Activated gamma-delta T cell treated with anti-CD3 and anti-CD28 coated beads, Interleukin-2, amount 50 U/mL, for 16 hours (primary cell): ENCODE measurements at places on chromosomes 11 and 22.
A peak's percentile ranks its signal among the peaks of the same experiment; 100 is the strongest.

GRCh38 chr11:65083834-65084597 lies at the start of the genes CDCA5 and ZFPL1:
Gene CDCA5, minus strand, starts transcription at chr11:65084040. Its CDS starts 62 bp downstream, at chr11:65083978.
Gene ZFPL1, plus strand, starts transcription at chr11:65084222. Its CDS starts 477 bp downstream, at chr11:65084699.
- DNase-seq = peak; percentile 96

DNA sequence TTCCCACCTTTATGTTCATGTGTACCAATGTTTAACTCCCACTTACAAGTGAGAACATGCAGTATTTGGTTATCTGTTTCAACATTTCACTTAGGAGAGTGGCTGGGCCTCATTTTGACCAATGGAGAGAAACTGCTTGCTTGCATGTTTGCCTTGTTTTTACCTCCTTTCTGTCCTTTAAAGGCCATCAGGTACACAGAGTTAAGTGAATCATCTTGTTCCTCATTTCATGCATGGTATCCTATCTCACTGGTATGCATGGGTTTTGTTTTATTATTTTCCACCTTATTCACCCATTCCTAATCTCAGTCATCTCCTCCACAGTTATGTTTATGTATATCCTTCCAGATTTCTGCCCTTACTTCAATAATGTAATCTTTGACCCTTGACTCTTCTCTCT lies 101.0 kb downstream of the ELP4 start:
- DNase-seq = no peak

GRCh38 chr11:116166573-116167465 lies 606.0 kb downstream of the BUD13 start:
- no peak for DNase-seq

- no peak for DNase-seq
These were observed 680.5 kb upstream of the API5 start for GRCh38 chr11:42631220-42631843.

DNA sequence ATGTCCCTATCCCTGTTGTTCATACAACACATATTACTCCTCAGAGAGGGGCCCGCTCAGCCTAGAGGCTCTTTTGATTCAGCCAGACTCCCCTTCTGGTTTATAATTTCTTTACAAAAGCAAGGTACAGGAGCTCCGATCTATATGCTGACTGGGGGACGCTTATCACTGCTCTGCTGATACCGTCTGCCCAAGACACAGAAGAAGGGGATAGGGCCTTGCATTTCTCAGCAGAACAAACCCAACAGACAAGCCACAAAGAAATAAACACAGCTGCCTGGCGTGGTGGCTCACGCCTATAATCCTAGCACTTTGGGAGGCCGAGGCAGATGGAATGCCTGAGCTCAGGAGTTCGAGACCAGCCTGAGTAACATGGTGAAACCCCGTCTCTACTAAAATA lies 109.9 kb upstream of the AKIP1 start:
- no peak for DNase-seq

GRCh38 chr11:83195143-83195466 lies 1.6 kb downstream of the ANKRD42 start:
- DNase-seq = no peak

DNA sequence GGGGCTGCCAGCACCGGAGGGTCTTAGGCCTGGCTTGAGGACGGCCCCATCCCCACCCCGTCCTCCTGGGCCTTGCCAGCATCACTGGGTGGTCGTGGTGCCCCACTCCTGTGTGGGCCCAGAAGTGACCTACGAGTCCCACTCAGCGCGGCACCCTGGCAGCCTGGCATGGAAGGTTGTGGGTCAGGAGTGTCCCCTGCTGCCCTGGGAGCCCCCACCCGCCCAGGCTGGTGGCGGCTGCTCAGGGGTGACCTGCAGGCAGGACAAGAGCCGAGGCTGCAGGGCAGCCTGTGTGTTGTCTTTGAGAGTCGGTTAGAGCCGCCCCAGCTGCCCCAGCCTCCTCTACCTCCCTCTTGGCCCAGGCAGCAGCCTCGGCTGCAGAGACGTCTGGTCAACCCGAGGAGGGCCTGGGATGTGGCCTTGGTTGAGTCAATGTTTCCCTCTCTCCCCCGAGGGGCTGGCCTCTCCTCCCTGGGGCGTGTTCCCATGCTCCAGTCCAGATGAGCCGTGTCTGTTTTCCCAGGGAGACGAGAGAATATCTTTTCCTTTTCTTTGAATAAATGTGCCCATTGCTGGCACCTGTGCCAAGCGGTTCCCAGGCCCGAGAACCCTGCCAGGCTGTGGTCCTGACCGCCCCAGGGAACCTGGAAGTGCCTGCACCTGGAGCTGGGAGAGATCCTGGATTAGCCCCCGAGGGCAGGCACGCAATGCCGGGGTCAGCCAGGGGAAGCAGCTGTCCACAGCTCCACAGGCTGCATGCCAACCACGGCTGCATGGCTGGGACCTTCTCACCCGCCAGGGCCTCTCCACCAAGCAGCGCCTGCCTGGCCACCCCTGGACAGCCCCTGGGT lies 35.7 kb upstream of the MUC5AC start:
- DNase-seq = no peak

- no peak for DNase-seq
These were observed 1253.9 kb downstream of the BRD1 start for GRCh38 chr22:48573766-48574165.

DNA sequence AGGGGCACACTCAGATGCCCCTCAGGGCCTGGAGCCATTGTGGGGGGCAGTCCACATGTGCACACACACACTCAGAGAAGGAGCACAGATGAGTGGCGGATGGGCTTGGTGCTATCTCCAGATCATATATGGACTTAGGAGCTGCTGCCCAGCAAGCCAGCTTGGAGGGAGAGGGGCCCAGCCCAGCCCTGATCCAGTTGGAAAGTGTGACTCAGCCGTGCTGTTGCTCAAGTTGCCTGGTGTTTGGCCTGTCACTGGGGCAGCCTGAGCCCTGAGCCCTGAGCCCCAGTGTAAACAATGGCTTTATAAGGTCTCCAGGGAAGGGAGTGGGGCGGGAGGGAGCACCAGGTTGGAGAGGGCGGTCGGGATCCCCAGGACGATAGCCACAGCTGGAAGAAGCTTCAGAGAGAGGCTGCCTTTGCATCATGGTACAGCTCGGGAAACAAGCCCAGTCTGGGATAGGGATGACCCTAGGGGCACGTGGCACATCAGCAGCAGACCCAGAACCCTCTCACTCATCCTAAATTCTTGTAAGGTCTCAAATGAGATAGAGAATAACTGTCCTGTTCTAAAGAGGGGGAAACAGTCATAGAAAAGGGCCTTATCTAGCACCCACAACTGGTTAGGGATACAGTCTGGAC lies 4.8 kb downstream of the SELENOM start:
- no peak for DNase-seq

GRCh38 chr11:72456651-72457050 lies 22.3 kb upstream of the CLPB start:
- no peak for DNase-seq

DNA sequence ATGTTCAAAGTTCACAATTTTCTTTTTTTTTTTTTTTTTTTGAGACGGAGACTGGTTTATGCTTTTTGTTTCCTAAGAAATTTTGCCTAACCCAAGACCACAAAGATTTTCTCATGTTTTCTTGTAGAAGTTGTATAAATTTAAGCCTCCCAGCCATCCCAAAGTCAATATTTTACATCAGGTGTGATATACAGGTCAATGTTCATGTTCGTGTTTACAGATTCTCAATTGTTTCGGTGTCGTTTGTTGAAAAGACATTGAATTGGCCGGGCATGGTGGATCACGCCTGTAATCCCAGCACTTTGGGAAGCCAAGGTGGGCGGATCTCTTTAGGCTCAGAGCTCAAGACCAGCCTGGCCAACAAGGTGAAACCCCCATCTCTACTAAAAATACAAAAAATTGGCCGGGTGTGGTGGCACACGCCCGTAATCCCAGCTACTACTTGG lies 15.4 kb downstream of the FRMD8 start:
- DNase-seq = no peak

GRCh38 chr22:20783844-20784723 lies 10.2 kb downstream of the SERPIND1 start:
- DNase-seq = peak; percentile 14

DNA sequence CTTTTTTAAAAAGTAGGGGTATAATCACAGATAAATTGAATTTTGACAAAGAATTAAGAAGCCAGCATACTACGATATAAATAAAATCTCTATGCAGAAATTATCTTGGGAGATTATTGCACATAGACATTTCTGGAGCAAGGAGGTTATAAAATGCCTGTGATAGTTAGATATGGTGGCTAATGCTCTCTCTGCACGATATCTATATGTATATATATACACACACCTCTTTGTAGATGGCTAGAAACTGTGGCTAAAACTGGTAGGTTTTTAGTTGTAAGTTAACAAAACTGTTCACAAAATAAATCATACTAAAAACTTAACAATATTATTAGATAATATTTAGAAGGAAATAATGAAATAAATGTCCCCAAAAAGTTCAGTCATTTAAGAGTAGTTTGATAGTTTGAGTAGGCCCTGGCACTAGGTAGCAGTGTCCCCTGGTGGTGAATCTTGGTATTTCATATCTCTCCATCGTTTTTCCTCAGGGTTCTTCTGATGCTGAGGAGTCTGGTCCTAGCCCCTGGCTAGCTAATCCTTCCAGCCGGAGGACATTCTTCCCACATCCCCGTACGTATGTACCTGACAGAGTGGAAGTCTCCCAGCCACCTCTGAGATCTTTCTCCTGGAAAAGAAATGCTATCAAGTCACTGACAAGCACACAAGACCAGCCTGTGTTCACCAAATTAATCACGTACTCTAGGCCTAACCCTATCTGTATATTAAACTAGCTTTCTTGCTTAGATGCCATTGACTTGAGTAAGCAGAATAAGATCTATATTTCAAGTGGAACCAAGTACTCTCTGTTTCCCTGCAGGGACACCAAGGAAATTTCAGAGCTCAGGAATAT lies 32.2 kb downstream of the ART5 start:
- no peak for DNase-seq

DNA sequence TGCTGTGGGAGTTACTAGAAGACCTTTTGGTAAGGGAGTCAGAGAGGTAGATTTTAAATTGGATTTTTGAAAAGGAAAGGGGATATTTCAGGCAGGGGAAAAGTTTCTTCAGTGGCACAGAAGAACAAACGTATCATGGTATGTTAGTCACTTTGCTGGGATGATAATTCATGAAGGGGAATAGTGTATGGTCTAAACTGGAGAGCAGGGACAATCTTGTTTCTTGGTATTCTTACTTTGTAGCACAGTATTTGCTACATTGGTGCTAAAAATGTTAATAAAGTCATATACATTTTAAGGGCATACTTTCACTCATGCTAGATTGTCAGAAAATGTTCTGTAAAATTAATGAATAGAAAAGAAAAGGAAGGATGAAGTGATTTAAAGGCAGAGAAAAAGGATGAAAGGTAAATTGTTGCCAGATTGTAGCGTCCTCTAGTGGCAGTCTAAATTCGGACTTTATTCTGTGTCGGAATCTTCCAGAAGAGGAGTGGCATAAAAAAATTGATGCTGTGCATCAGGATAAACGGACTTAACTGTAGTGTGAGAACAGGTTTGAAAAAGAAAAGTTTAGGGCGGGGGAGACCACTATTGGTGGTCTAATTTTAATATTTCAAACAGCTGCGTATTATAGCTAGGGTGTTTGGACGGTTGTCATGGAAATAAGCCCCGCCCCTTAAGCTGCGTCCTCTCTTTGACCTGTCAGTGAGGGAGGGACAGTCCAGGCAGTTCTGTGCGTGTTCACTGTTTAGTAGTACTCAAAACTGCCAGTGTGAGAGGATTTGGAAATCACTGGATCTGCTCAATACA lies at the start of gene BCO2:
BCO2 (plus strand) TSS at position 724 of the 810 bp plus-strand sequence. CDS start 90 bp downstream, outside the sequence.
- no peak for DNase-seq

GRCh38 chr11:117668321-117668751 lies 128.7 kb downstream of the DSCAML1 start:
- no peak for DNase-seq

DNA sequence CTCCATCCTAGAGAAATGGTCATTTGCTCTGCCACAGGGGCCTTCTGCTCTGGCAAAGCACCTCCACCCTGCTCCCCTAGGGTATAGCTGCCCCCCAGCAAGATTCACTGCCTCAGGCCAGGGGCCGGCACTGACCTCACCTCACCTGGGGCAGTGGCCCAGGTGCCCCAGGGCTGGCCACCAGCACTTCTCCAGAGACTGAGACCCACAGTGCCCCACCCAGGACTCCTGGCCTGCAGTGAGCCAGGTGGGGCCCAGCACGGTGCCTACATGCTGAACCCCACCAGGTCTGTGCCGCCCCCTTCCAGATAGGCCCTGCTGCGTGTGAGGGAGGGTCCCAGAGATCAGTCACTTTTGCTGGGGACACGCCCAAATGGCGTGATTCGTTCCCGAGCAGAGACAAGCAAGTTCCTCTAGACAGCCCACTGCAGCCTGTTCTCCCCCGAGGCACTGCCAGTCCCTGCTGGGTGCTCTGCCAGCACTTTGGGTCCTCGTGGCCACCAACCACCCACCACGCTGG lies 10.8 kb downstream of the GNB1L start:
- DNase-seq = no peak

- DNase-seq = no peak
These were observed 121.1 kb upstream of the TMEM45B start for GRCh38 chr11:129694538-129694937.

DNA sequence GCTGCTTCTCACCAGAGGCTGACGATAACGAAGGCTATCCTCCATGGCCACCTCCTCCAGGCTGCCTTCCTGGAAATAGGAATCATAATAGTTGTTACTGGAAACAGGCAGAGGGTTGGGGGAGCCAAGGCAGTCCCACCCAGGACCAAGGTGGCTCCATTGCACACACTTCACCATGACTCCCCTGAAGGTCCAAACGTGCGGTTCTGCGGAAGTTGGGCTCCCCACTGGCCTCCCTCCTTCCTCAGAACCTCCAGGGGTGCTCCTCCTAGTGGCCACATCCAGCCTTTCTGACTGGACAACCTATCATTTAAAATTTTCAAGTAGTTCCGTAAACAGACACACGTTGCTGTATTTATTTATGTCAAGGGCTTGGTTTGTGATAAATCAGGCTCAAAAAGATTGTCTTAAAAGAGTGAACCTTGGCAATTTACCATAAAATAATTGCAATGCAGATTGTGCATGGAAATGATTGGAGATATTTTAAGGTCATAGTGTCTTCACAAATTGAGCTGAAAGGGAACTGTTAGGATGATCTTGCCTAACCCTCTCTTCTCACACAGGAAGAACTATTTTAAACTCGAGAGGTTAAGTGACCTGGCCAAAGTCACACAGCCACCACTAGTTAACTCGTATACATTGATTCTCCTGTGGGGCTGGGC lies 1.4 kb upstream of the TCN2 start:
- peak; percentile 14 for DNase-seq

GRCh38 chr11:77968337-77968736 lies 26.1 kb downstream of the INTS4 start:
- no peak for DNase-seq

DNA sequence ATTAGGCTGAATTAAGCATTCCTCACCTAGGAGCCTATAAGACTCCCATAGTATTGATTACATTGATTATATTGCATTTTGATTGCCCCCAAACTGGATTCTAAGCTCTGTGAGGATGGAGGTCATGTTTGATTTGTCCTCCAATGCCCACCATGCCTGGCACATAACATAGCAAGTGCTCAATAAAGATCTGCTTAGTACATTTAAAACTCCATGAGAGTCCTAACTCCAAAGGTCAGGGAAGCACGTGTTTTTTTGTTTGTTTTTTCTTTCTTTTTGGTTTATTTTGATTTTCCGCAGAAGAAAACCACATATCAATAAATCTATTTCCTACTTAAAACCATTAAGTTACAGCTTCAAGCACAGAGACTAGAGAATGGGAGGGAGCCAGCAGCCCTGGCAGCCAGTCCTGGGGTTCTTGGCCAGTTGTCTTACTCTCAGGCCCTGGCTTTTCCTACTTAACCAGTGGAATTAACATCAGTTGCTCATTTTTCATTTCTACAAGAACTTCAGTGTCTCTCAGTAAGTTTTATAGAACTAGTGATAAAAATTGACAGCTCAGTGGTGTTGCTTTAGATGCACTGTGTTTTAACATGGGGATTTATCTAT lies 429.9 kb upstream of the CCDC90B start:
- no peak for DNase-seq
